ENCODE measurements at places on chromosomes 7 and 10. TPM values are rescaled to one million over a fixed set of nuclear protein-coding genes. Genes with fewer than 3 reads are reported as not detected.
A peak's percentile ranks its signal among the peaks of the same experiment; 100 is the strongest.

- no peak for DNase-seq
Observed at GRCh38 chr7:22179442-22179879, 177.5 kb downstream of the RAPGEF5 start.

- peak; percentile 56 for DNase-seq
Observed at GRCh38 chr10:78937800-78938694, 130.7 kb upstream of the ZMIZ1 start.

DNA sequence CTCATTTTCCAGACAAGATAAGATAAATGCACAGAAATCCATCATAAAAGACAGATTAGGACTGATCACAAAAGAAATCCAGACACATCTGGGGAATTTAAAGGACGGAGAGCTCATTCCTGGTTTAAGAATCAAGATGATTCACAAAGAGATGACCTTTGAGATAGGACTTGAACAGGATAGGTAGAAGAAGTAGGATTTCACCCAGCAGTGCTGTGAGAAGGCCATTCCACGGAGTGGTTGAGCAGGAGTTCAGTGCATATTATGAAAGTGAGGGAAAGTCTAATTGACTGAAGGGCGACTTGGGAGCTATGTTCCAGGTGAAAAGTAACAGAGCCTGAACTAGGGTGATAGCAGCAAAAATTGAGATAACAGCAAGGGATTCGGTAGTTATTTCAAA, 73.7 kb downstream of the GAD2 start:
- DNase-seq = no peak

Gene INHBA
- 65.2 TPM for total RNA-seq

DNA sequence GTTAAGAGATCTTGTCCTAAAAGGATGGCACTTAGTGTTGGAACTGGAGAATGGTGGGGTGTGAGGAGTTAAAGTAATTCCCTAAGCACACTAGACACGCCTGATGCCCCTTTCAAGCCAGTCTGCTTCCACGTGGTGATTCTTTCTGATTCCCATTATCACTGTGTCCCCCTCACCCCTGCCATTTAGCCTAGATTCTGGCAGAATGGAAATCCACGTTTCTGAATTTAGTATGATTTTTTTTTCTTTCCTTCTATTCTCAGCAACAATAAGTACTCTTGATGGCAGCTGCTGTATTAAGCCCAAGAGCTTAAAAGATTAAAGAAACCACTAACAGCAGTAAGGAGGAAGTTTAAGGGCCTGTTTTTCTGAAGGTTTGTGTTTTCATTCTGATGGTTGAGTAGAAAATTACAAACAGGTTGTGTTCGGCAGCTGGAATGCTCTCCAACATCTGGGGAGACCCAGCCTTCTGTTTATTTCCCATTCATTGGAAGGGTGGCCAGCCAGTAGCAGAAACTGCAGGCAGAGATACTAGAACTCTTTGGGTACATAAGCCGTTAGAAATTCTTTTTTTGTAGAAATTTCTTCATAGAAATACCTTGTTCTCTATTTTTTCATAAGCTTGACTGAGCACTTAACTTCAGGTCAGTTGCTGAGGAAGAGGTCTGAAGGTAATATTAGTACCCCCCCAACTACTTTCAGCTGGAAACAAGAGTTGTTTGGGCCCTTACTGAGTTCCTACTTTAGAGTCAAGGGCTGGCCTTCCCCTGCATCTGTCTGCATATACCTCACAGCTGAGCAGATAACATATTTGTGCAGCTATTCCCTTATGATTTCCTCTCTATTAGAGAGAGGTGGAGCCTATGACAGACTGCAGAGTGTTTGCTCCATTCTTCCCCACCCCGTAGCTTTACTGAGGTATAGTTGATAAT, 355.1 kb downstream of the AUTS2 start:
- DNase-seq = no peak

GRCh38 chr10:87842220-87842641, 21.1 kb downstream of the KLLN start:
- DNase-seq = no peak

DNA sequence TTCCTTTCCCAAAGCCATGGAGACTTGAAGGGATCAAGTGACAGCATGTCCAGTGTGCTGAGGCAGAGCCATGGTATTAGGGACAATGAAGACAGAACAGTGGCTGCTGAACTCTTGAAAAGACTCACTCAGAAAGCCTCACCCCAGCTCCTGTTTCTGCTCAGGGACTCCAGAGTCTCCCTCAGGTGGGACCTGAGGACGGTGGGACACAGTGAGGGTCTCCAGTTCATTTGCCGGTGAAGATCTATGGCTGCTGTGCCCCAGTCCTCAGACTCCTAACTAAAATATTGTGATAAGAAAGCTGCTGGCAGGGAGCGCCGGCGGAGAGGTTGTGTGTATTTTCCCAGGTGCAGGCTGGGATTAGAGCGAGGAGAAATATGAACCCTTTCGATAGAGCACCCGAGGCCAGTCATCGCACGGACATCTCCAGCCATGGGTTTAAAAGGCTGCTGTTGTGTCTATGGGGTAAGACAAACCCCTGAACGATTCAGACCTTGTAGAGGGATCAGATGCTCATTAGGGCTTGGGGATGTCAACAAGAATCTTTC, 57.2 kb downstream of the C7orf25 start:
- DNase-seq = no peak

DNA sequence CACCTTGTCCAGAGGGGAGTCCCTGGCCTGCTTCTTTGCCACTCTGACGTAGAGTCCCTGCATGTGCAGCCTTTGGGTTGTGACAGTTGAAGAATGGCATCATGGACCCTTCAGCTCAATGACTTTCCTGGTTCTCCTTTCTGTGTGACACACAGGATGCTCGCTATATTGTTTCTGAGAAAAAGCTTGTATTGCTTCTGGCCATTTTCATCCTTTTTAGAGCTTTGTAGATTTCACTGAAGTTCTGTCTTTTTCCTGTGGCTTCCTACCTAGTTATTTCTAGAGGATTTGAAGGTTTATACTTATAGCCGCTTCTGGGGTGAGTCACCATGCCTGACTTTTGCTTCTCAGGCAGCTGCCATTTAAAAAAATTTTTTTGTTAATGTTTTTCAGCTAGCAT, 27.0 kb downstream of the SND1 start:
- DNase-seq = peak; percentile 49

DNA sequence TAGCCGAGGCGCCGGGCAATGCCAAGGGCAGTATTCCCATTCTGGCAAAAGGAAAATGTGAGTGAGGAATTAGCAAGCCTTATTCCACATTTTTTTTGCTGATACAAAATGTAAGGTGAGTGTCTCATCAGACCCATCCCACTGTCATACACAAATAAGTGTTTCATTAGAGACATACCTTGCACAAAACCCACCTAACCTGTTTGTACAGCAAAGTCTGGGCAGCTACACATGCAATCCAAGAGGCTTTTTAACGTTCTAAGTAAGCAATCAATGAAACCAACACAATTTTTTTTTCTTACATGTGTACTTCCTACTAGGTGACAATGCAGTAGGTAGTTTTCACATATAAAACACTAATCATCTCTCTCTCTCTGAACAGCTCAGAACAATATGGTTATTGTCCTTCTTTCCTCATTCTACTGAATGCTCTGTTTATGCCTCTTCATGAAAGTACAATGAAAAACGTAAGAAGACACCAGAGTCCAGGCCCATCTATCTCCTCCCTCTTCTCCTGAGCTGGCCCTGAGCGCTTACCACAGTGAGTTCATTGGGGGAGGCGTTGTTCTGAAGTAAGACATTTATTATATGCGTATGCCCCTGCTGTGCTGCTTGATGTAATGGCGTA, 217.2 kb downstream of the ANK3 start:
- no peak for DNase-seq

Gene TEX36
- total RNA-seq = not detected

- peak; percentile 2 for DNase-seq
Observed at GRCh38 chr10:93718937-93719725, 16.7 kb upstream of the FRA10AC1 start.

- peak; percentile 83 for DNase-seq
Observed at GRCh38 chr10:114504769-114505579, 100.7 kb upstream of the AFAP1L2 start.

- DNase-seq = no peak
Observed at GRCh38 chr7:22445853-22446252, 54.1 kb downstream of the STEAP1B start.

DNA sequence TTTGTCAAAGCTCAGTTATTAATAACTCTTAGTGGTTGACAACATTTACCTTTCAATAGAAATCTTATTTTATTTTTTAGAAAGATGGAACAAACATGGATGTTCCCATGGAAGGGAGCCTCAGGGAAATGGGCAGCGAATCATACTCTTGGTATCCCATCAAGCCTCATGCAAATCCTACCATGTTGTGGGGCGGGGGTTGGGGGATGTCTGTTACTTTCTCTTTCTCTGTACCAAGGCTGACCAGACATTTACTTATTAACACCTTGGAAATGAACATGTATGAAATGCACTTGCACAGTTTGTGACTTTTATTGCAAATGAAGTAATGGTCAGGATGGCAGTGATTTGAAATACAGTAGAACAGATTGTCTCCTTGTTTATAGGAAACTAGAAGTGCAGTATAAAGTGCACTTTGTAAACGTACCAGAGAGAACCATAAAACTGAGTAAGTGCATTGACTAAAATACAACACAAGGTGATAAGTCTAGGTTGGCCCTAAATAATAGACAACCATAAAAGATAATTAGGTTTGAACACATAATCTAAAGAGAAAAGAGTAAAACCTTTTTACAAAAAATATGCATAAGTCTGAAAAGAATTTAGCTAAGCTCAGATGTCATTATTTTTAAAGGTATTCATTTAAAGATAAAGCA, 32.4 kb downstream of the SEMA3D start:
- no peak for DNase-seq

- peak; percentile 40 for DNase-seq
Observed at GRCh38 chr7:104950754-104951153, 63.3 kb upstream of the KMT2E start.

Gene GPR85
- total RNA-seq = 2.6 TPM

- peak; percentile 60 for DNase-seq
Observed at GRCh38 chr10:128009372-128010126, 102.6 kb downstream of the PTPRE start.

GRCh38 chr10:11539191-11539868, 72.1 kb downstream of the USP6NL start:
- peak; percentile 64 for DNase-seq

Gene LIPK
- not detected for total RNA-seq

GRCh38 chr7:47739891-47740290, 158.0 kb upstream of the TNS3 start:
- no peak for DNase-seq

- no peak for DNase-seq
Observed at GRCh38 chr10:78335691-78336401, 302.2 kb downstream of the RPS24 start.

Gene AKR1B15
- total RNA-seq = not detected

DNA sequence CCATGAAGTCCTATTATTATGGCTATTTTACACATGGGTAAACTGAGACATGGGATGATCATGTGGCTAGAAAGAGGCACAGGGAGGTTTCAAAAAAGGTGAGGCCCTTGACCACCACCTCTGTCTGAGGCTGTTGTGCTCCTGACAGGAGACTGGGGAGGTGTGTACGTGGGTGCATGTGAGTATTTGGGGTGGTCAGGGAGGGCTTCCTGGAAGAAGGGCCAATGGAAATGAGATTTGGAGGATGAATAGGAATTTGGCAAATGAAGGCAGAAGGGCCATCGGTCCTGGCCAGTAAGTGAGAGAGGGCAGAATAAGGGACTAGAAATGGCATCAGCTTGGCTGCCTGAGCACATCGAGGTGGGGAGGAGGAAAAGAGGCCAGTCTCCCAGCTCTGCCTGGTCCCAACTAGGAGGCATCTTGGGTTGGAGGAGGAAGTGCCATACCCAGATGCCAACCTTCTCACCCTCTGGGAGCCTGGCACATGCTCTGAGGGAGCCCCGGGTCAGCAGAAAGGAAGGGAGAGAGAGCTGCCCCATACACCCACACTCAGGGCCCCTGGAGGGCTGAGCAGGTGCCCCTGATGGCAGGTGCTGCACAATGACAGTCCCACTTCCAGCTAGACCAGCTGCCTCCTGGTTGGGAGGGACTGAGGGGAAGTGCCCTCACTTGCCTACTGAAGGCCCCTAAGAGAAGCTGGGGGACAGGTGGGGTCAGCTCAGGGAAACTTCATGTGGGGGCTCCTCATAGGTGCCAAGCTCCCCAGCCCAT, 47.7 kb downstream of the CDH23 start:
- DNase-seq = no peak

GRCh38 chr10:12905067-12905466, 96.4 kb downstream of the CCDC3 start:
- DNase-seq = no peak

- peak; percentile 17 for DNase-seq
Observed at GRCh38 chr7:39504963-39505362, 61.2 kb upstream of the YAE1 start.

DNA sequence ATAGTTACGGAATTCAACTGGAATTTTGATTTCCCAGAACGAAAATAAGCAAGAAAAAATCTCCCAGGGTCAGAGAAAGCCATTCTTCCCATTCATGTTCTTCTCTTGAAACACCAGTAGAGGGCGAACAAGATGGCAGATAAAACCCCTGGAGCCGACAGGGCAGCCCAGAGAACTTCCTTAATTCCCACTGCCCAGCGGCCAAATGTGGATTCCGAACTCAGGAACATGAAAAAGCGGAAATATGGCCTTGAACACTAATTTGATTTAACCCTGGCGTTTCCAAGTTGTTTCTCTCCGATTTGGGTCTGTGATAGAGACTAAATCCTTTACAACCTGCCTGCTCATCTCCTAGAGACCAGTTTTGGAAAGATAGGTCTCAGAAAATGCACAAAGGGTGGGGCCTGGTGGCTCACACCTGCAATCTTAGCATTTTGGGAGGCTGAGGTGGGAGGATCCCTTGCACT, 100.7 kb upstream of the WAC start:
- peak; percentile 71 for DNase-seq

Gene ZP3
- total RNA-seq = 0.86 TPM

DNA sequence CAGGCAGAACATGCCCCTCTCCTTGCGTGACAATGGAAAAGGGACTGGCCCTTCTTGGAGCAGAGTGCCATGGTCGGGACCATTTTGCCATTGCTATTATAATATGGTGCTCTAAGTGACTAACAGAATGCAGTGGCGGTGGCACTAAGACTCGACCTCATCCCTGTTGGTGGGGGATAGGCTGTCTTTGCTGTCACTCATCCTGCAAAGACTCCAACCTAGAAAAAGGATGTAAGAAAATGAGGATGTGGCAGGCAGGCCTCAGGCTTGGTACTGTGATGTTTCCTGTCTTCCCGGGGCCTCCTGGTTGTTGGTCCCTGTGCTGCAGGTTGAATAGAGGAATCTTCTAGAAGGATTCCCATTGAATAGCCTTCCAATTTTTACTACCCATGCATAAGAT, 18.6 kb downstream of the BLNK start:
- no peak for DNase-seq

DNA sequence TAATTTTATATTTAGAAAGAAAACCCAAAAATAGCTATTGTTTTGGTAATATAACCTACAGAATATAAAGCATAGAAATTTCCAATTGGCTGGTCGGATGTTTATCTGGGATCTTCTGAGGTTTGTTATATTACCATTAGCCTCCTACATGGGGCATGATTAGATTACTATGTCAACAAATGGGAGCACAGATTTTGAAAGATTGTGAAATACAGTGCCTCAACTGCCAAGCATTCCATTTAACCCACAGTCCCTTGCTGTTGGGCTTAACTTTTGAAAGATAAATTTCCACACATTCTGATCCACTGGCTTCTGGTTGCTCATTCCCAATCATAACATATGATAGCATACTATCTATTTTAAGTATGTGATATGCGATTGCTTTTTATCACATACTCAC, 455.4 kb upstream of the C7orf33 start:
- peak; percentile 21 for DNase-seq

Gene KLF14
- under 0.01 TPM for total RNA-seq

Gene PPP1R17
- total RNA-seq = not detected

Gene PSAP
- 521 TPM for total RNA-seq

GRCh38 chr7:12111422-12112405, 99.4 kb upstream of the TMEM106B start:
- no peak for DNase-seq

Measured in fibroblast of villous mesenchyme (primary cell).